ENCODE measurements at places on chromosomes 6 and 20.

GRCh38 chr20:32522776-32523612 lies 62.1 kb downstream of the NOL4L start:
- no peak for DNase-seq

DNA sequence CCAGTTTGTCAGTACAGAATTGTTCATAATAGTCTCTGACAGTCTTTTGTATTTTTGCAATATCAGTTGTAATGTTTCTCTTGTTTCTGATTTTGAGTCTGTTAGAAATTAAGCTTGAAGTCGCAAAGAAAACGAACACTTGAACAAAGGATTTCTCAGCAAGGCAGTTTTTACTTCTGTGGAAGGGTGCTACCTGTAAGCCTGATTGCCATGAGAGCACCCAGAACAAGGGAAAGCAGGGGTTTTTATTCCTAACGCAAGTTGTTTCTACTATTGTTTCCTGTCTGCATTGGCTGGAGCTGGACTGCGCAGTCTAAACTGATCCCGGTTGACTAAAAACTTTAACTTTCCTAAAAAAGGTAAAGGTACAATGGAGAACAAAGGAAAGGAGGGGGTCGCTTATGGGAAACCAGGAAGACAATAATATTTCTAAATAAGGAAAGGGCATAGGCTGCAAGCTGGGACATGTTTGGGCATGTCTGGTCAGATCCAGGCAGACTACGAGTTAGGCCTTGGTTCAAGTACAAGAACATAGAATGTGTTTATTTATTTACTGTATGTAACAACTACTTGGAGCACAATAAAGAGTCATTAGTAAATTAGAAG lies 28.5 kb downstream of the HLA-B start:
- DNase-seq = no peak

DNA sequence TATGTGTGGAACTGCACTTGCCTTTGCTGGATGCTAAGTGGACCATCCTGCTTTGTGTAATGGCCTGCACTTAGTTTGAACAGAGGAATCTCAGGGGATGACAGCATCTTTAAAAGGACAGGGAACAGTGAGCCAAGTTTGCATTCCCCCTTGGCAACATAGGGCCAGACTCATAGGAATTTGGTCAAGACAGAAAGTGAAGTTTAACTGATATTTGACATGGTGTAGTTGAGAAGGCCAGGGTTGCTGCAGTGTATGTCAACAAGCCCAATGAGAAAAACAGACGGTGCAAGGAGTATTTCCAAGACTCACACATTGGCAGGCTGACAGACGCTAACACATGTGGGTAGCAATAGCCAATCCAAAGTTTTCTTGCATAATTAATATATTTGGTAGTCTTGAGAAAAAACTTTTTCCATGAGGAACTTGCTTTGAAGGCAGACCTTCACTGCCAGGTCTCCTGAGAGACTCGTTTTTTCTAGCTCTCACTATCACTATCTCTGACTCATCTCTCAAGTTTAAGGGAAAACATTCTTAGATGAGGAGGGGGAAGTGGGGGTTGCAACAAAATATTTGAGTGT lies 213.8 kb downstream of the IBTK start:
- DNase-seq = no peak

DNA sequence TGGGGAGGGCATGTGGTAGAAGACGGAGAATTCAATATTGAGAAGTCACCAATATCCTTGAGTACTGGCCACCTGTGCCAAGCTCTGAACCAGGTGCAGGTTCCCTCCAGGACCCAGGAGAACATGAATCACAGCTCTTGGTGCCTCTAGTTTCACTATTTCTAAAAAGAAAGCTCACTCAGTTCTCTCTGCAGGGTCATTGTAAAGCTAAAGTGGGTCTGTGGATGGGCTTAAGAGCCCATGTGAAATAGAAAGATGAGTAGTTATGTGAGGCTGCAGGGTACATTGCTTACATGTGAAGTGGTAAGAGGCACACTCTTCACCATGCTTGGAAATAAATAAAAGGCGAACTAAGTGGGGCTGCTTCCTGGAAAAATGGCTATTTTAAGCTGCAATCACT lies 43.6 kb downstream of the ZNF831 start:
- DNase-seq = no peak

GRCh38 chr20:59483481-59483880 lies 120.9 kb upstream of the PHACTR3 start:
- no peak for DNase-seq

DNA sequence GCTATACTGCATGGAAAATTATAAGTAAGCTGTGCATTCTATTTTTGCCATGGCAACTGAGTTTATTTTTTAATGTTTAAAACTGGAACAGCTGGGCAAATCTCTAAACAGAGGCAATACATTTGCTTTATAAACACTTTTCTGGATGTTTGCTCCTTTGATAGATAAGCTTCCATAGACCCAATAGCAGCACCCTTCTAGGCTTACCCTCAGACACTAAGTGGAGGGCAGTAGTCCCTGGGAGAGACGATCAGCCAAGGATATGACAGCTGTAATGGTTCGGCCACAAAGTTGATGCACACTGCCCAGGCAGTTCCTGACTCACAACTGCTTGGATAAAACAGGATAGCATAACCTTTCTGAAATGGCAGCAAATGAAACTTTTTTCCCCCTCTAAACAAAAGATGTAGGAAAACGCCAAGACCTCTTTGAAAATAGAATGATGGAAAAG lies 8.5 kb upstream of the MRPS10 start:
- no peak for DNase-seq

DNA sequence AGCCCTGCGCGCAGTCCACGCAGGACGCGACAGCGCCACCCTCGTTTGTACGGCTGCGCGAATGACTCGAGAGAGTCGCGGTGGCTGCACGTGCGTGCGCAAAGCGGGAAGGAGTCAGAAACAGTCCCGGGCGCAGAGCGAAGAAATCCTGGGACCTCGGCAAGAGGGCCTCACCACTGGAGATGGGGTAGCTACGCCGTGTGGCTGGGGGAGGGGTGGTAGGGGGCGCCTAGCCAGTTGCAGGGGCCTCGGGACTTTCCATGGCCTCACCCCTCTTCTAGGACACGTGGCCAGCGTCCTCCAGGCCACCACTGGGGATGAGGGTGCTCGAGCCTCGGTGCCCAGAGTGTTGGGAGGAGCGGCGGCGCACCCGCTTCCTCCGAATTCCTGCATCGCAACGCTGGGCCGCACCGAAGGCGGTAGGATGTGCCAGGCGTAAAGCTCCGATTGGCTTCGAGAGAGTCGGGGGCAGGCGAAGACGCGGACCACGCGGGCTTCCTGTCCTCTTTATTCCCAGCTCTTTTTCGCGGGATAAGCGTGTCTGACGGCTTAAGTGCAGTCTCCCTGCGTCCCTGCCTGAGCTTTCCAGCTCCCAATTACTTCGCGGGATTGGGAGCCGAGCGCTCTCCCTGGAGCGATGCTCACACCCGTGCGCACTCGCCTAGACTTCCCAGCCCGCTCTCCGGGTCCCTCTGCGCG lies 38.7 kb downstream of the NCR2 start:
- DNase-seq = no peak

- DNase-seq = no peak
Measured at GRCh38 chr20:35839904-35840303, 68.1 kb downstream of the PHF20 start.

DNA sequence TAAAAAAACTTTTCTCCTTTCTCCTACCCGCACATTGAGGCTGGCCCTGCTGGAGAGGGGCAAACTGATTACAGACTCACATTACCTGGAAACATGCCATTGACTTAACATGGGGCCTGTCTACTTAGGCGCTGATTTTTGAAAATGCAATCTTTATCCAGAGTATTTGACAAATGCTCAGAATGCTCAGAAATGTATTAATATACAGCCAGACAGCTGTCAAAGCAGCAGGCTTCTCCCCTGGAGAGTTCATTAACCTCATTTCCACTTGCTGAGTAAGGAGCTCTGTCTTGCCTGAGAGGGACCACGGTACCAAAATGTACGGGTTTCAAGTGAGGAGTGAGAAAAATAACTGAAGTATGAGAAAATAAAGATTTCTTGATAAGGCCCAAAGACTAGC lies 95.7 kb downstream of the PAX1 start:
- DNase-seq = no peak

Data from stimulated activated CD4-positive, alpha-beta T cell treated with anti-CD3 and anti-CD28 coated beads, Interleukin-1b, Interleukin-23, amount 100 ng/mL, for 1 hour (primary cell).